Stimulated activated CD8-positive, alpha-beta memory T cell treated with anti-CD3 and anti-CD28 coated beads, Interleukin-7, amount 100 ng/mL, for 24 hours (primary cell): ENCODE measurements at places on chromosomes 3 and 15.

GRCh38 chr3:90026406-90026805, 919.0 kb downstream of the EPHA3 start:
- no peak for DNase-seq

GRCh38 chr15:42494998-42495360, 455 bp upstream of the SNAP23 start:
- DNase-seq, result no peak

DNA sequence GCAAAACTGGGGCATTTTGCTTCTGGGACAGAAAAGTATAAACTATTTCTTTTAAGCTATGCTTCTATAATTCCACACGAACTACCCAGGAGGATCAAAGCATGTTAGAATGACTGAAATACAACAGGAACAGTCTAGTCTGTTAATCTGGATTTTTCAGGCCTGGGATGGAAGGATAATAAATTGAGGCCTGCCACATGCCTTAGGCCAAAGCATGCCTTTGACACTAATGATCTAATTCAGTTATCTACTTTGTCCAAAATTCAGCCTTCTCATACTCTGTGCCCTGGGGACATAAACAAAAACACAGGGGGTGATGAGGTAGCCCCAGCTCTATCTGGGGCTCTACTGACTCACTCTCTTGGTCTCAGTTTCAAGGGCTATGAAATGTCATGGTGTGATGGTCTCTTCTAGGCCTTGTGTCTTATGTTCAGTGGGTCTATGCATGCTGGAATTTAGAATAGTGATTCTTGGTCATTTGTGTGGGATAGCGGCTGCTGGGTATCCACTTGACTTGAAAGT, 32.5 kb downstream of the GAP43 start:
- no peak for DNase-seq

DNA sequence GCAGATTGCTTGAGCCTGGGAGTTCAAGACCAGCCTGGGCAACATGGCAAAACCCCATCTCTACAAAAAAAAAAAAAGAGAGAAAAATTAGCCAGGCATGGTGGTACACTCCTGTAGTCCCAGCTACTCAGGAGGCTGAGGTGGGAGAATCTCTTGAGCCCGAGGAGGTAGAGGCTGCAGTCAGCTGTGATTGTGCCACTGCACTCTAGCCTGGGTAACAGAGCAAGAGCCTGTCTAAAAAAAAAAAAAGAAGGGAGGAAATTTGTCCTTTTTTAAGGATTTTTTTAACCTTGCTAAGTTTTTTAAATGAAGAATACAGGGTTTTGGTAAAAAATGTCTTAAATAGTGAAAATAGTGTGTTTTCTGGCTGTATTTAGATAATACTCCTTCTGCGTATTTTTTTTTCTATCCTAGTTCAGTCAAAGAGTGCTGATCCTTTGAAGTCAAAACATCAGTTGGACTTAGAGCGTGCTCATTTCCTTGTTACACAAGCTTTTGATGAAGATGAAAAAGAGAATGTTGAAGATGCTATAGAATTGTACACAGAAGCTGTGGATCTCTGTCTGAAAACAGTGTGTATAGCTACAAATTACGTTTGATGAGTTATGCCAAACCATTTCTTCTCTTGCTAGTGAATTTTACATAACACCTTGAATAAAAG, 11.1 kb downstream of the CAPN7 start:
- no peak for DNase-seq

- no peak for DNase-seq
These were observed 56.2 kb downstream of the SH3BP5 start for GRCh38 chr3:15276028-15276724.

- DNase-seq, result no peak
These were observed 145.7 kb upstream of the KCNH8 start for GRCh38 chr3:19002606-19003005.

DNA sequence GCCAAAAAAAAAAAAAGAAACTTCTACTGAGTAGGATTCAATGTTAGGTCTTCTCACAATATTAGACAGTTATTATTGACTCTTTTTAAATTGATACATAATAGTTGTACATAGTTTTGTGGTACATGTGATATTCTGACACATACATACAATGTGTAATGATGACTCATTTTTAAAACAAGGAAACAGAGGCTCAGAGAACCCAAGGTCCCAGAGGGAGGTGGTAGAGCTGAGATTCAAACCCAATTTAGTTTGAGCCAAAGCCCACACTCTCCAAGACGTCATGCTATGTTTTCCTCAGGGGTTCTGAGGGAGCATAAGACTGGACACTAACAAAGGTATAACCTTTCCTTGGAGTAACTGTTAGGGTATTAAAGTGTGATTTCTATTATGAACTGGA, 40.6 kb downstream of the MYO5C start:
- no peak for DNase-seq

DNA sequence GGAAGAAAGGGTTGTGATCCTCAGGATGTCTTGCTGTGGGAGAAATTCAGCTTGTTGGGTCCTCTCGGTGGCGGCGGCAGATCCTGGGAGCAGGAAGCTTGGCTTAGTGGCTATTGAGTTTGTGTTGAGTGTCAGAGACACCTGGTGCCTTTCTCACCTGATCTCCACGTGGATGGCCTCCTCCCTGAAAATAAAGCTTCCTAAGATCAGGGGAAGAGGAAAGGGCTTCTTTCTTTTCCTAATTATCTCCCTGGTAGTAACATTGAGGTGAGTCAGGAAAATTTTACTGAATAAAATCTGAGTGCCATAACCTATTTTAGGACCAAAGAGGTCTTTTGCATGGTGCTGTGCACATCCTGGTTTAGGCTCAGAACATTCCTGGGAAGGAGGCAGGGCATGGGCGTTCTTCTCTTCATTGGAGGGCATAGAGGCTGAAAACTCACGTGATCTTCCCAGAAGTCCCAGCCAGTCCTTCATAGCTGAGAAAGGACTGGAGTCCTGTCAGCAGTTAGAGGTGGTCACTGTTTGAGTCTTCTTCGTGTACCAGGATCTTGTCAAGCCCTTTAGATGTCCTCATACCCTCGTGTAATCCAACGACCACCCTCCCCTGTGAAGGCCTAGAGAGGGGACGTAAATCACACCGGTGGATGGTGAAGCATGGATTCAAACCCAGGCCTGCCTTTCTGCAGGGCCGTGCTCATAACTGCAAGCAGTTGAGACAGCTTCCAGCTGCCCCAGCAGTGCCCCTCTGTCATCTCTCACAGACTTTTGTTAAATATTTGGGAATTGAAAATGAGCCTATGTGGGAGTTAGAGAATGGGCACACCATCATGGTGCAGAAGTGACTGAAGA, 1.1 kb downstream of the CMTM8 start:
- DNase-seq, result no peak

DNA sequence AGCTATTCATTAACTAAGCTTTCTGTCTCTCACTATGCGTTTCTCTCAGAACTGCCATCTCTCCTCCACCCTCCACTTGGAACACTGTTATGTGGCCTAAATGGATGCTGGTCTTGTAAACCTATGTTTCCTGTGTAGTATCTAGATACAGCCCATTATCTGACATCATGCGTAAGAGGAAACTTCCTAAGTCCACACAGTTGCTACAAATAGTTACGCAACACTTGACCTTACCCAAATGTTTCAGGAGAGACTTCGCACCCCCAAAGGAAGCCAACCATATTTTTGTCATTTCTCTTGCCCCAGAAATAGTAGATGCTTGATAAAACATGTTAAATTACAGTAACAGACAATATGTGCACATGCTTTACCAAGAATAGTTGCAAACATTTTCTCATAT, 87.2 kb upstream of the TPRG1 start:
- no peak for DNase-seq

DNA sequence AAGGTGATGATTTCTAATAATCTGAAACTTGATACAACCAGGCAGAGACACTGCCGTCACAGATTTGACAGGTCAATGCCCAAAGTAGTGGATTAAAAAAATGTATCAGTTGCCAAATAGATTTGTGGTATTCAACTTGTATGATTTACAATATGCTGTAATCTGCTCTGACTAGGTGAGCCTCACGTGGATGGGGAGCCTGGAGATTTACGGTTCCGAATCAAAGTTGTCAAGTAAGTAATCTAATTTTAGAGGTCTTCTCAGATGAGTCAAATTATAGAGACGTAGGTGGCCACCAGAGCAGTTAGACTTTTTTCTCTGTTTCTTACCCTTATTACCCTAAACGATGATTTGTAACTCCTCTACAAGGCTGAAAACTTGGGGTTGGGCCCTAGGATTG, 12.0 kb downstream of the DNAJB11 start:
- DNase-seq, result no peak

- no peak for DNase-seq
These were observed 7.8 kb downstream of the PAK6 start for GRCh38 chr15:40246496-40247280.

DNA sequence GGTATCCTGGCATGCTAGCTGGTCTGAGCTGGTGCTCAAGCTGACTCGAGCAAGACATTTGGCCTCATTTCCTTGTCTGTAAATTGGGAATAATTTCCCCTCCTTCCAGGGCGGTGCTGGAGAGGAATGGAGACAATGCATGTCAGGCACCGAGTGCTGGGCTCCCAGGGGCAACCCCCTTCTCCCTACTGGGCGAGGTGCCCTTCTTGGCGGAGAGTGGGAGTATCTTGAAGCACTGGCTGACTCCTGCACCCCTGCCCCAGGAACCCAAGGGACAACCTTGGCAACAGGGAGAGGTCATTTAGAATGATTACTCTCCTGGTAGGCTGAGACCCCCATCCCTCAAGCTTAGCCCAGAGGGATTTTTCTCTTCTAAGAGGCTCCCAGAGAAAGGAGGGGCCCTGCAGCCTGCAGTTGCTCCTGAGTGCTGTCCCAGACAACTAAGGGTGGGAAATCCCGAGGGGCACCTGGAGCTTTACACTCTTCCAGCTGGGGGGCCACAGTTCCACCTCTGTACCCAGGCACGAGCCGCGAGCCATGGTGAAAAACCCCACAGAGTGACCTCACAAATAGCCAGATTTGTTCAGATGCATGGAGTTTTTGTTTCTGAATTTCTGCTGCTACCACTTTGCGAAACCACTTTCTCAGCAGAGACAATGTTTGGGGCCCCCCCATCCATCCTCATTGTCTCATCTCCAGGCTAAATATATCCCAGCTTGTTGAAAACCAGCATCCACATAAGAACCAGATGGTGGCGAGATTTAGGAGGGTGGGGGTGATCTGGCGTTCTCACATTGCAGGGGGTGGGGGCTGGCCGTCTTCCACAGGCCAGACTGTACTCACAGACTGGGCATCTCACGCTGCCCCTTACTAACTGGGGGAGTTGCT, 44.8 kb downstream of the ABTB1 start:
- no peak for DNase-seq
